Astrocyte (in vitro differentiated cells and primary cell): ENCODE measurements at places on chromosomes 16 and 17. TPM values are rescaled to one million over a fixed set of nuclear protein-coding genes. Genes with fewer than 3 reads are reported as not detected.
A peak's percentile ranks its signal among the peaks of the same experiment; 100 is the strongest.

GRCh38 chr16:48133455-48134211 lies 22.2 kb downstream of the ABCC12 start:
- DNase-seq, result no peak

DNA sequence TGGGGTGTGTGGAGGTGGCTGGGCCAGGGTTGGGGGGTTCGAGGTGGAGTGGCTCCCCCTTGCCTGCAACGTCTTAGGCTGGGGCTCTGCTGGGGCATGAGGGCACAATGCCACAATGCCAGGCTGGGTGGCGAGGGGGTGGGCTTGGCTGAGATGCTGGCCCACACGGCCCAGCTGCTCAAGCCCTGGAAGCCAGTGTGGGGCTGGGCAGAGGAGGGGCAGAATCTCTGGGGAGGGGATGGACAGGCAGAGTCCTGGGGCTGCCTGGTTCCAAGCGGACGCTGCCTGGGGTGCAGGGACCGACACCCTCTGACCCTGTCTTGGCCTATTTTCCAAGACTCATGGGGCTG lies 37.5 kb upstream of the SSTR5 start:
- no peak for DNase-seq

The RAMP2 gene
- 6.1 and 6.8 TPM in 2 replicates for total RNA-seq

DNA sequence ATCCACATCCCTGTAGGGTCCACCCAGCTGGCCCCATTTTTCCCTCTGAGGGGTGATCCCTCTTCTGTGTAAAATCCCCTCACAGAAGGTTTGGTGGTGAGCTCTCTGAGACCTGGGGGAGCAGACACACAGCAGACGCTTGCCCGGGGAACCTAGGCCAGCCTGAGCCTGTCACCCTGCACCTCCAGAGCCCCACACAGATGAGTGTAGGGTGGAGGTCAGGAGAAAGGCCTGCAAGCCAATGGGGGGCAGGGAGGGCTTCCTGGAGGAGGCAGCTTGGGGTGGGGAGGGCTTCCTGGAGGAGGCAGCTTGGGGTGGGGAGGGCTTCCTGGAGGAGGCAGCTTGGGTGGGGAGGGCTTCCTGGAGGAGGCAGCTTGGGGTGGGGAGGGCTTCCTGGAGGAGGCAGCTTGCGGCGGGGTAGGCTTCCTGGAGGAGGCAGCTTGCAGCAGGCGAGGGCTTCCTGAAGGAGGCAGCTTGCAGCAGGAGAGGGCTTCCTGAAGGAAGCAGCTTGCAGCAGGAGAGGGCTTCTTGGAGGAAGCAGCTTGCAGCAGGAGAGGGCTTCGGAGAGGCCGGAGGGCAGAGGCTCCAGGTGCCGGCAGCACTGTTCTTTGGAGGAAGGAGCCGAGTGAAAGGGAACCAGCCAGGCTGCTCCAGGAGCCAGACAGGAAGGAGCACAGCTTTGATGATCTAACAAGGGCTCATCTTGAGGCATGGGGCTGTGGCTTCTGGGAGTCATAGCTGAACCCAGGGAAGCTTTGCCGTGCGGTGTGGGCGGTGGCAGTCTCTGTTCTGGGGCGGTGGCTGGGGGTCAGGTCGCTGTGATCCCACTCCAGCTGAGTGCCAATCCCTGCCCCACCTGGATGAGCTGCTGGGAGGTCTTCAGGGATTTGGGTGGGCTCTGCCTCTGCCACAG lies 83.7 kb upstream of the ZNF469 start:
- DNase-seq, result peak; percentile 65

DNA sequence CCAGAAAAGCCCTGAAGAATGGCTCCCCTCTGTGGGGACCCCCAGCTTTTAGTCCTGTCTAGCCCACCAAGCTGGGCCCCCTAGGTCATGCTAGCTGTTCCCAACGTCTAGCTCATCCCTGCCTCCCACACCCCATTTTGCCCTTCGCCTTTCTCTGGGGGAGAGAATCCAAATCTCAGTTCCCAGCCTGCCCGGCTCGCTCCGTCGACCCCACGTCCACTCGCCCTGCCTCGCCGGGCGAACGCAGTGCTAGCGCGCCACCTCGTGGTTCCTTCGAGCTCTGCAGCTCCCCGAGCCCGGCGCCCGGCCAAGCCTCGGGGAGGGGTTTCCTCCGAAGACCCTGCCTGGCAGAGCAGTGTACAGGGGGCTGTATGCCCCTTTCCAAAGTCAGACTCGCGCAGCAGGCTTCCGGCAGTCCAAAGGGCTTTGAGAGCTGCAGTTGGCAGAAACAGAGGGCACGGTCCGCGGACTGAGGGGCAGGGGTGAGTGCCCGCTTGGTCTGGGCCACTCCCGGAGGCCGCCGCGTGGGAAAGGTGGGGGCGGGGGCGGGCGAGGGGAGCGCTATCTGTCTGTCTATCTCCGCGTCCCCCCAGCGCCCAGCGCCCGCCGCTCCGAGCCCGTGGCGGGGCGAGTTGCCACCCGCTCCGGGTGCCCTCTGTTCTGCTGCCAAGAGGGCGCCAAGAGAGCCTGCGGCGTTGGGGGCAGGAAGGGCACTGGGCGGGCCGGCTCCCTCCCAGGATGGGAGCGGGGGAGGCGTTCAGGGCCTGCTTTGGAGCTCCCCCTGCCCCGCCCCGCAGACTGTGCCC lies 1.7 kb upstream of the DLX3 start:
- DNase-seq, result no peak

GRCh38 chr17:9271989-9272388 lies 250.7 kb downstream of the NTN1 start:
- DNase-seq, result no peak

- no peak for DNase-seq
Observed at GRCh38 chr17:2271985-2272702, 31.4 kb downstream of the SMG6 start.

GRCh38 chr16:67530013-67530939 lies 1.6 kb downstream of the RIPOR1 start:
- DNase-seq, result peak; percentile 65

DNA sequence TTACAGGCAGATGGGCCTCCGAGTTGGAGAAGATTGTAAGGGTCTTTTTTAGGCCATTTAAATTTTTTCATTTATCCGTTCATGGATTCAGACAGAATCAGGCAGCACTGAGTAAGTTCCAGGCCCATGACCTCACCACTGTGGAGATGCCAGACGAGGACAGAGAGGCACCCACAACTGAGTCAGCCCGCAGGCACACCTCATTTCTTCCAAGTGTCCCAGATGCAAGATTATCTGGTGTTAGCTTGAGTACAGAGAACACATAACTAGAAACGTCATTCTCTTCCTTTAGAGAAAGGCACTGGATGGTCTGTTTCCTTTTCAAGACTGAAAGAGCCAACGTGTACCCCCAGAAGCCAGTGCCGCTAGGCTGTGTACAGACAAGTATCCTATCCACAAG lies 16.9 kb downstream of the CLEC16A start:
- DNase-seq, result peak; percentile 94

The SCGB1C2 gene
- not detected in 2 replicates for total RNA-seq

- no peak for DNase-seq
Observed at GRCh38 chr16:66516509-66516807, 33.5 kb downstream of the TK2 start.

The PLXDC1 gene
- 8.9 and 13.8 TPM in 2 replicates for total RNA-seq

DNA sequence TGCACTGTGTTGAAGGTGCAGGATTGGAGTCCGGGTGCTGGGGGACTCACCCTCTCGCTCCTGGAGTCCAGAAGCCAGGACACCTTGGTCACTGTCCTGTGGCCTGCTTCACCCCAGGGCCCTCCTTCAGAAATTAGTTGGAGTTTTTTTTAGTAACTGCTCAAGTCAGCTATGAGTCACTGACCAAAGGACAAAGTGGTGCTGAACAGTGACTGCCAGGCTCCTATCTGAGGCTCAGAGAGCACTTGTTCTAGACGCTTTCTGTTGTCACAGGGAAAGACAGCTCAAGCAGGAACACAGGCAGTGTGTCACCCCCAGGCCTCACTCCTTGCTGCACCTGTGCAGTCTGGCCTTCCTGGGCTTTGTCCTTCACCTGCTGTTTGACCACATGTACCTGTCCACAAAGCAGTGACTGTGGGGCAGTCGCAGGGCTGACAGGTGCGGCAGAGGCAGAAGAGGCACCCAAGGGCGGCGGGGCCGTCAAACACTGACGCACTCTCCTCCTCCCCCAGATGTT lies 4.1 kb upstream of the FAAP100 start:
- no peak for DNase-seq

DNA sequence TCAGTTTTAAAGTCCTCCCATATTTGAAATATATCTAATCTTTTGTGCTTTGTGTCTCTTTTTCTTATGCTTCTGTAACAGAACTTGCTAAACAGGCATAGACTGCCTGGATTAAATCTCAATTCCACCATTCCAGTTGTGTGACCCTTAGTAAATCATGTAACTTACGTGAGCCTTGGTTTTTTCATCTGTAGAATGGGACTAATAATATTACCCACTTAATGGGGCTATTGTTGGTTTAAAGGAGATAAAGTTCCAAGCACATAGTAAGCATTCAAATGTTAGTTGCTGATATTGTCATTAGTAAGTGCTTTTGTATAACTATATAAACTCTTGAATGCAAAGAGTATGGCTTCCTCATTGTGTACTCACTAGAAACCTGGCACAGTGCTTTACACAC lies 5.9 kb upstream of the VWA3A start:
- DNase-seq, result no peak

DNA sequence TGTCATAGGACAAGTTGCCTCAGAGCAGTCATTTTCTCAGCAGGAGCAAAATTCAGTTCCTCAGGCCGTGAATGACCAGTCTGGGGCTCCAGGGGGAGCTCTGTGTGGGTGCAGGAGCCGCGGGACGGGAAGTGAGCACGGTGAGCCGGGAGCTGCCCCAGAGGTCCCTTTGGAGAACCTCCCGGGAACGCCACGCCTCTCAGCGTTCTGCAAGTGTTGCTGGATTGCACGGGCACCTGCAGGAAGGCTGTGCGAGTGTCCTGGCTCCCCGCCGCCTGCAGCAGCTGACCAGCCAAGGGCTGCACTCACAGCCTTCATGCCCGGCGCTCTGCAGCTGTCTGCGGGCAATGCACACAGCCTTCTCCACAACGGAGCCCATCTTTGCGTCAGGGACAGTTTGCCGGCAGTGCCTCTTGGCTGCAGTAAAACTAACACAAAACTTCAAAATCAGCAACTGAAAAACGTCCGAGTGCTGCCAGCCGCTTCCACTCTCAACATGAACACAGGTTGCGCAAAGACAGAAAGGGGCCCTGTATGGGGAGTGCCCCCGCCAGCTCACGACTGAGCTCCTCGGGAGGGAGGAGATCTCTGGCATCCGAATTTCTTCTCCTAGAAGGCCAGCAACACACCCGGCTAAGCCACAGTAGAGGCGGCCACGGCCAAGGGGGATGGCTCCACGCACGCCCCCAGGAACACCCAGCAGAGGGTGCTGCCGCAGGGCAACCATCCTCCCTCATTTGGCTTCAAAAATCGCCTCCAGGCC lies 16.0 kb downstream of the NDUFAF8 start:
- peak; percentile 64 for DNase-seq

GRCh38 chr16:68227850-68228553 lies 7.9 kb downstream of the ESRP2 start:
- DNase-seq, result no peak

DNA sequence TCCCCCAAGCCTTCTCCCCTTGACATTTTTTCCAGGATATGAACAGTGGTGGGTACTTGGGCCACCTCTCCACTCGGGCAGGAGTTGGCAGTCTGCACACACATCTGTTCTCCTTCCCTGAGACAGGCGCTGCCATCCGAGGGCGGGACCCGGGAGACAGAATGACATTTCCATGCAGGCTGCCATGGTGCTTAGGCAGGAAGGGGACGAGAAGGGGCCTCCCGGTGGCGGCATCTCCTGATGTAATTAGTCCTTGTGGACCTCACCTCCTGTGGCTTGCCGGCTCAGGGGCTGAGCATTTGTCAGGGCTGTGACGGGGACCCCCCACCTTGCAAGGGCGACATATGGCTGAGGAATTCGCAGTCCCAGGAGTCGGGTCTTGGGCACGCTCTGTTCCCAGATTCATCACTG lies 197.2 kb downstream of the FOXL1 start:
- peak; percentile 17 for DNase-seq

GRCh38 chr17:15350777-15351477 lies 9.5 kb upstream of the TEKT3 start:
- DNase-seq, result no peak

The PDILT gene
- total RNA-seq, result not detected in 2 replicates

The PERCC1 gene
- total RNA-seq, result not detected in 2 replicates

GRCh38 chr16:62676306-62676705 lies 640.1 kb upstream of the CDH8 start:
- no peak for DNase-seq

DNA sequence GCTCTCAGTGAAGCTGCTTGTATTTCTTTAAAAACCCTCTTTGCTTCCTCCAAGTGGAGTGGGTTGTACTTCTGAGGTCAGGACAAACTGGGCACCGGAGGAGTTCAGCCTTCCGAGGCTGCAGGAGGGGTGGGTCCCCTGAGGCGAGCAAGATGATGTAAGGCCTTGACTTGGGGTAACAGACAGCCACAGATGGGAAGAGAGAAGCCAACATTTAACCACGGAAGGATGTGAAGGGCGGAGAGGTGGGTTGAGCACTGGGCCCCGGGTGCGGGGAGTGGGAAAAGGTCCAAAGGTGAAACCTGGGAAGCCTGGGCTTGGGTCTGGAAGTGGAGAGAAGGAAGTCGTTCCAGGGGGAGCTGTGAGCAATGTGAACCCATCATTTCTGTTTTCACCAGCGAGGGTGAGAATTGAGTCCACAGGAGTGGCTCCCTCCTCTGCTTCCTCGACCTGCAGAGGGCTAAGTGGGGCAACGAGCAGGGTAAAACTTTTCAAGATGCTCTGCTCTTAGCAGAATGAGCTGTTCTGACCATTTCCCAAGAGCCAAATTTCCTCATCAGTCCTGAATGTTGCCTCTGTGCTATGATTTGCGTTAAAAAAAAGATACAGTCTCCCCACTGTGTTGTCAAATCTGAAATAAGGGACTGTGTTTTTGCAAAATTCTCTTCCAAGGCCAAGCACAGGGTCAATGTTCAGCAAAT lies 137.7 kb upstream of the CRHR1 start:
- DNase-seq, result no peak

DNA sequence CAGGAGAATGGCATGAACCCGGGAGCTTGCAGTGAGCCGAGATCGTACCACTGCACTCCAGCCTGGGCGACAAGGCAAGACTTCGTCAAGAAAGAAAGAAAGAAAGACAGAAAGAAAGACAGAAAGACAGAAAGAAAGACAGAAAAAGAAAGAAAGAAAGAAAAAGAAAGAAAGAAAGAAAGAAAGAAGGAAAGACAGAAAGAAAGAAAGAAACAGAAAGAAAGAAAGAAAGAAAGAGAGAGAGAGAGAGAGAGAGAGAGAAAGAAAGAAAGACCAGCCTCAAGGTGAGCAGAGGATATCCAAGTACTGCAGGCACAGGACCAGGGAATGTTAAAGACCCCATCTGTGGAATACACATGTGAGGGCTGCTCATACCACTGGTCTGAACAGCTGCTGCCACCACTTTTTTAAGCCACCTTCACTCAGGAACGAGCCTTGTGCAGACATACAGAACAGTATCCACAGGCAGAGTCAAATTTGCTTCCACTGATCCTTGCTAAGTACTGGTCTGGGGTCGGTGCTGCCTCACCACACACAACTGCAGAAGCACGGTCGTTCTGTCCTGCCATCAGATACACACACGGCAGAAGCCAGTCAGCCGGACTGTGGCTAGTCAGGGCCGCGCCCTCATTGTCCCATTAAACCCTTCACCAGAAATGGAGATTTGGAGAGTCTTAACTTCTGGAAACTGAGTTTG lies 7.7 kb downstream of the RAB5C start:
- no peak for DNase-seq

The GNAO1 gene
- 1.7 and 2.8 TPM in 2 replicates for total RNA-seq

- DNase-seq, result no peak
Observed at GRCh38 chr17:9002227-9002605, 19.1 kb upstream of the NTN1 start.

GRCh38 chr16:1688807-1689560 lies 10.9 kb downstream of the JPT2 start:
- peak; percentile 92 for DNase-seq
